ENCODE measurements at places on chromosomes 1 and 21.

- DNase-seq, result peak; percentile 72
Observed at GRCh38 chr1:10694633-10695627, 101.5 kb downstream of the CASZ1 start.

DNA sequence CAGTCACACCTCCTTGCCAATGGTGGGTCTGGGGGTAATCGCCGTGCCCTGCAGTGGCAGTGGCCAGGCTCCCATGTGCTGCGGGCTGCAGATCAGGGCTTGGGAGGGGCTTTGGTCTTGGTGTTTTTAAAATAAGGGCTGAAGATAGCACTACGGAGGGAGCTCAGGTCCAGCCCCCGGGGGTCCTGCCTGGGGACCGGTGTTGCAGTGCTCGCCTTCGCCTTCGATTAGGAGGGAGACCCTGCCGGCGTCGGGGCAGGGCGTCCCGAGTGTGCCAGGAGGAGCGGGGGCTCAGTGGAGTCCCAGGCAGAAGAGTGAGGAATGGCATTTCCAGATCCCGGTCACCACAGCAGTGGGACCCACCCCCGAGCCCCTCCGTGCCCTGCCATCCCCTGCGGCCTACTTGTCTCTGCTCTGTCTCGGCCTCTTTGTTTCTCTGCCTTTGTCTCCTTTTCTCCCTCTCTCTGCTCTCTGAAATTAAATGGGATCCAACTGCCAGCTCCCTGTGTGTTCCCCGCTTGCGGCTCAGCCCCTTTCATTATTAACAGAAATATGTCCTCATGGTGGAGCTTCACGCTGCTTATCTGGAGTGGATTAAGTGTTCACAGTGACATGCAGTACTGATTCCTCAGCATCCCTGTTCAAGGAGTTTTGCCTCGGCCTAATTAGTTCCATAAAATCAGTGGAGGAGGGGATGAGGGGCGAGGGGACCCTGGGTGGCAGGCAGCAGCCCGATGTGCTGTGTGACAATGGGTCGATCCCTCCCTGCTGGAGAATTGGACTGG lies 44.4 kb downstream of the DMRTB1 start:
- no peak for DNase-seq

DNA sequence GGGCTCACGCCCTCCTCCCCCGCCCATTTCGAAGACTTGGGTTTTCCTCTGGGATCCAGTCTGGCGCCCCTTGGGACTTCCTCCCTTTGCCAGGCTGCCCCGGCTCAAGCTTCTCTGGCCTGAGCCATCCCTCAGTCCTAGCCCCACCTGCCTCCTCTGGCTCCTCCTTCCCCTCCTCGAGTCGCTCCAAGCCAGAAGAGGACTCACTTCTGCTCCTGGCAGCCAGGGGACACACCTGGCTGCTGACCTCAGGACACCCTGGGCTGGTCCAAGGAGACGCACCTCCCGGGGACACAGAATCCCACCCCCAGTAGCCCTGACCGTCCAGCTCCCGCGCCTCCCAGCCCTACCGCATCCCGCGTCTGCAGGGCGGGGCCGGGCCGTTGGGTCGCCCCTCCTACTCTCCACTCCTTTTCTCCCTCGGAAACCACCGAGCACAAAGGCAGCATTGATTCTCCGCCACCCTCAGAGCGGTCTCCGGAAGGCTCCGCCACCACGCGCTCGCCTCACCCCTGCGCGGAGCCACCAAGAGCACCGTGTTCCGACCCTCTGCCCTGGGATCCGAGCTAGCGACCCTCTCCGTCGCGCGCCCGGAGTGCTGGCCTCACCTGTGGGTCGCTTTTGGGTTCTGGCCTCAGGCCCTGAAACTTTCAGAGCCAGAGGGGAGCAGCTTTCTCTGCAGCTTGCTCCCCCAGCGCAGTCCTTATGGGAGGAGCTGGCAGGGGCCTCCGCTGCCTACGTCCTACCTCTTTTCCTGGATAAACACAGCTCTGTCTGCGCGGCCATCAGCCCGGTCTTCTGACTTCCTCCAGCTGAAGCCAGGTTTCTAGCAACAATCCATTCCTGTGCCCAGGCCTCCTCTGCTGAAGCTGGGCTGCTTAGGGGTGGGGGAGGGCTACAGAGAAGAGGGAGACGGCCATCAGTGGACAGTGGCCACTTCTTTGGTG lies at the start of gene C2CD4D:
Gene C2CD4D (minus strand): TSS at position 364 of the 947 bp plus-strand sequence. CDS start 831 bp downstream, outside the sequence.
- DNase-seq, result no peak

DNA sequence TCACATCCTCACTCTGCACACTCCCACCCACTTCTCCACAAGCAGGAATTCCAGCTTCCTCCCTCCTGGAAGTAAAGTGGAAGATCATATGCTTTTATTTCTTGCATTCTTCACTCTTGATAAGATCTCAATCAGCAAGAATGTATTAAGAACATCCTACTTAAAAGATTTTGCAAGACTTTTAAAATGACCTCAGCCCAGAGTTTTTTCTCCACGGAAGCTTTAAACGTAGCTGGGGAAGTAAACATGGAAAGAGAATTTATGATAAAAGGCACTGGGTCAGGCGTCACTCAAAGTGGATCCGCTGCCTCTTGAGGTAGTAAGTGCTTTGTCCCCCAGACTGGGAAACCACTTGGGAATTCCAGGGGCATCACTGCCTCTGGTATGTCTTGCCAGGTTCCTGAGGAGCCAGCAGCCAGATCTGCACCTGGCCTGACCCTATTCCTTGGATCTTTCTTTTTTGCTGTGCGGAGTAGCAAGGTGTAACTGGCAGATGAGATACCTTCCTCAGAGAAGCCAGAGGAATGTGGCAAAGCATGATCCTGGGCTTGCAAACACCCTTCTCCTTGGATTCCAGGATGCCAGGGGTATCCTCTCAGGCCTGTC lies 33.9 kb downstream of the CDK18 start:
- DNase-seq, result peak; percentile 53

DNA sequence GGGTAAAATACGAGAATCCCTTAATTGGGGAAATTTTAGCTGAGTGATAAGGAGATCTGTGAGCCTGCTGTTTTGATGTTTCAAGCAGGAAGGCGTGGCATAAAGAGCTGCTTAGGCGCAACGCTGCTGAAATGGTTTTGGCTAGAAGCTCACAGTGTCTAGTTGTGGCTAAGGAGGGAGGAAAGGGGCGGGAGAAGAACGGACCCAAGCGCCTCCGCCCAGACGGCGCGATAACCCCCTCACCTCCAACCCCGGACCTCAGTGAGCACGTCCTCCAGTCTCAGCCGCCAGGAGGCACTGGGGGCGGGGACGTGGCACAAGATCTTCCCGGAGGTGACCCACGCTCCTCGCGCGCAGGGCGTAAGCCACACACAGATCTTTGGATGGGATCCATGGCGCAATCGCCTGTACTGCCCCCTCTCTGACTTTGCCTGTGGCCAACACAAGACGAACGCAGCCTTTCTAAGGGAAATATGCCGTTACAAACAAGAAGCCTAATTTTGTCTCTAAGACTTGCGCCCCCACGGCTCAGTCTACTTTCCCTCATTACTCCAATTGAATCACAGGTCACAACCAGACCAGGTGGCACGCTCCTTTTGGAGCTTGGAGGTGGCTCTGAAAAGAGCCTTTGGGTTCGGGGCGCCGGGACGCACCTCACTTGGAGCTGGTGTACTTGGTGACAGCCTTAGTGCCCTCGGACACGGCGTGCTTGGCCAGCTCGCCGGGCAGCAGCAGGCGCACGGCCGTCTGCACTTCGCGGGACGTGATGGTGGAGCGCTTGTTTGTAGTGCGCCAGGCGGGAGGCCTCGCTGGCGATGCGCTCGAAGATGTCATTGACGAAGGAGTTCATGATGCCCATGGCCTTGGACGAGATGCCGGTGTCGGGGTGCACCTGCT lies 23.4 kb upstream of the RNF187 start:
- DNase-seq, result peak; percentile 56

DNA sequence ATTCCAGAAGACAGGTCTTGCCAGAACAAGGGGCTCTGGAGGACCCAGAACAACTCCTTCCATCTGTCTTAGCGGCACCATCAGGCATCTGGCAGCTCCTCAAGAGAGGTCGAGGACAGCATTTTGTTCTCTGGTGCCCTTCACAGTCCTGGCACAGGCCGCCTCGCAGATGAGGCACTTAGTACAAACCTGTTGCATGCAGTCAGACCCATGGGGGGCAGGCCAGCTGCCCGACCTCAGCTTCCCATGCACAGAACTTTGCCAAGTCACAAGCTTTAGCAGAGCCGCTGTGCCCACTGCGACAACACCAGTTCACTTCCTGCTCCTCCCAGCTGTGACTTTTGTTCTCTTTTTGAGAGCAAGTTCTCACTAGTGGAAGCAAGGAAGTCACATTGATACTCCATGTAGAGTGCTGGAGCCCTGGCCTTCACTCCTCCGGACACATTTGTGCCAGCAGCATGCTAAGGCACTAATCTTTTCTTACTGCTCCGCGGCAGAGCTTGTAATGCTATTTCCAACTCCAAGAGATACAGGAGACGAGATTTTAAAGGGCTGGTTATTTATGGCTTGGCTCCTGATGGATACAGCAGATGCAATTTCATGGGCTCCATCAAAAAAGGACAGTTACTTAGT lies 44.6 kb downstream of the HMGB4 start:
- DNase-seq, result no peak

DNA sequence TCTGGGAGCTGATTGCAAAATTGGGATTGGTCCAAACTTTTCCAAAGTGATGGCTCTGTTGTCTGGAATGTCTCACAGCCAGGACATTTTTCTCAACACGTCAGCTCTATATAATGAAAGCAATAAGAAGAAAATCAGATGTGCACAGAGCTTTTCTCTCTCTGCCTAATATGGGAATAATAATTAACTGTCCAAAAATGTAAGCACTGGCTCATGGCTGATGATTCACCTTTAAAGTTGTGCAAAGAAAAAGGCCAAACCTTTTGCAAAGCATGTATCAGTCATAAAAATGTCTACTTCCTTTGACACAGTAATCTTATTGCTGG lies 30.4 kb downstream of the ZNF281 start:
- DNase-seq, result peak; percentile 97

DNA sequence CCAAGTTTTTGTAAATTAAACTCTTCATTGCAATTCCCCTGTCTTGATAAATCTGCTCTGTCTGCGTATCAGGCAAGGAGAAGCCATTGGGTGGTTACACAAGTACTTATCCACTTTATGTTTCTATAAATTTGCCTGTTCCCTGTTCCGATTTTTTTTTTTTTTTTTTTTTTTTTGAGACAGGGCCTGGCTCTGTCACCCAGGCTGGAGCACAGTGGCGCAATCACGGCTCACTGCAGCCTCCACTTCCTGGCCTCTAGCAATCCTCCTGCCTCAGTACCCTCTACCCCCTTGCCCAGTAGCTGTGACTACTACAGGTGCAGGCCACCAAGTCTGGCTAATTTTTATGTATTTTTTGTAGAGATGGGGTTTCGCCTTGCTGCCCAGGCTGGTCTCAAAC lies 11.1 kb upstream of the CSRP1 start:
- DNase-seq, result no peak

DNA sequence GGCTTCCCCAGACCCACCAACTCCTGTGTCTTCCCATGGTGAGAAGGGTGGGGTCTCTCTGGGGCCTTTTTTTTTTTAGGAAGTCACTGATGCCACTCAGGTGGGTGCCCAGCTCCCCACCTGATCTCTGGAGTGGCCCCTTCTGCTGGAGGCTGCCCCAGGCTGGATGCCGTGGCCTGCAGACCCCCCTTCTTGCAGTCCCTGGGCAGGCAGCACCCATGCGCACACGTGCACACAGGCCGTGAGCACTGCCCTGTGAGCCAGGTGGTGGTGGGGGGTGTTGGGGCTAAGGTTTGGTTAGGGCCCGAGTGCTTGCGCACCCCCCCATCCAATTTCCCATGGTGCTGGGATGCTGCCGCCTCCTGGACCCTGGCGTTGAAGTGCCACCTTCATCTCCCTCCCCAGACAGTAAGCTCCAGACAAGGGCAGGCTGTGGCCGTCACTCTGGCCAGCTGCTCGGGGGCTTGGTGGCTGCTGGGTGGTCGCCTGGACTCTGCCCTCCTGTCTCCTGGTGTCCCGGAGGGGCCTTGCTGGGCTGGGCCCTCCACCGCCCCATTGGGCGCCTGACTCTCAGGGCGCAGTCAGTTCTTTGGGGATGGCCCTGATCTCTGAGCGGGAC lies 50.6 kb downstream of the SKI start:
- no peak for DNase-seq

- peak; percentile 41 for DNase-seq
Observed at GRCh38 chr1:70719154-70719553, 308.1 kb downstream of the CTH start.

DNA sequence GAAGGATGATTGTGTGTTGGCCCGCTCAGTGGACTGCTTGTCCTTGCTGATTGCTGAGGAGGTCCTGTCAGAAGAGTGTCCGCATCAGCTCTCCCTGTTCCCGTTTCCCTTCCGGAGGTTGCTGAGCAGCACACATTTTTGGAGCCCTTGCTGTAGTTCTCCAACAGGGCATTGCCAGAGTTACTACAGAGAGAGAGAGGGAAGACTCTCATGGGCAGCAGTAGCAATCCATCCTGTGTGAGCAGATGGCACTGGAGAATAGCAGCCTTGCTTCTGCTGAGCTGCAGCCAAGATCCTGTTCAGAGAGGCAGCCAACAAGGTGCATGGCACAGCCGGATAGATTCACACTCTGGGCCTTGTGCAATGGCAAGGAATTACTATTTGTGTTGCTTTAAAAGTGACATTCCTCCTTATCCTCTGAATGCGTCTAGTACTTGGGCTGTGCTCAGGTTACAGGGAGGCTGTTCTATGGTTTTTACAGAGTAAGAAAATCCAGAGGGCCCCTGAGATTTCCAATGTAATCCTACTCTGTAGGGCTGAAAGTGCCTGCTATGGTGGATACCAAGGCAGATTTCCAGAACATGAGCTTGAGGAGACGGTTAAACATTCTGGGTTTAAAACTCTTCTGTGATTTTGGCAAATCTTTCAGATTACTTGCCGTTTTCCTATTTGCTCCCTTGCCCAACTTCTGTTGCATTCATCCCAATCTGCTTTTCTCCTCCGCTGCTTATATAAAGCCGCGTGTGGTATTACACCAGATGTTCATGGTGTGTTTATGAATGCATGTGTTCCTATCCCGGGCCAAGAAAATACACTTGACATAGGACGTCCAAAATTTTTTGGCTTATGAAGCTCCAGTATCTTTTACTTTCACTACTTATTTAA lies 27.4 kb downstream of the AK4 start:
- DNase-seq, result peak; percentile 23

GRCh38 chr1:63679076-63679475 lies 85.9 kb downstream of the PGM1 start:
- no peak for DNase-seq

GRCh38 chr1:231860221-231861088 lies 233.9 kb downstream of the DISC1 start:
- no peak for DNase-seq

- DNase-seq, result no peak
Observed at GRCh38 chr1:25439287-25439686, 8.6 kb downstream of the MACO1 start.

- DNase-seq, result no peak
Observed at GRCh38 chr1:76229279-76230005, 154.9 kb downstream of the ST6GALNAC3 start.

GRCh38 chr1:13479171-13479856 lies 34.5 kb downstream of the LRRC38 start:
- no peak for DNase-seq

- DNase-seq, result no peak
Observed at GRCh38 chr21:44263768-44264167, 2.1 kb upstream of the DNMT3L start.

DNA sequence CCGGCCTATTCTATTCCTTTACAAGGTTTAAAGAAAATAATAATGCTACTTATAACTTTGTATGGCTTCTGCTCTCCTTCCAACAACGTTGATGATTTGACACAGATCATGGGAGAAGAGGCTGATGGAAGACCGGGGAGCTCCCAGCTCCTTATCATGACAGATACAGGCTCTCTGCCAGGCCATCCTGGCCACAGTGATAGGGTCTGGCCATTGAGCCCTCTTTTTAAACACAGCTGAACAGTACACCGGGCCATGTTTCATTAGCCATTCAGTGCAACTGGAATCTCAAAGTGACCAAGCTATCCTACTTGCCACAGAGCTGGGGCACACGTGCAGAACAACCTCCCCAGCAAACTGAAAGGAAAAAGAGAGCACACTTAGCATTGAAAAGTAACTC lies 34.9 kb downstream of the DNAJC11 start:
- DNase-seq, result no peak
